NCI-H748 treated with DMSO at 0.1 percent for 48 hours (cell line): ENCODE measurements at places on chromosomes 4 and X.

DNA sequence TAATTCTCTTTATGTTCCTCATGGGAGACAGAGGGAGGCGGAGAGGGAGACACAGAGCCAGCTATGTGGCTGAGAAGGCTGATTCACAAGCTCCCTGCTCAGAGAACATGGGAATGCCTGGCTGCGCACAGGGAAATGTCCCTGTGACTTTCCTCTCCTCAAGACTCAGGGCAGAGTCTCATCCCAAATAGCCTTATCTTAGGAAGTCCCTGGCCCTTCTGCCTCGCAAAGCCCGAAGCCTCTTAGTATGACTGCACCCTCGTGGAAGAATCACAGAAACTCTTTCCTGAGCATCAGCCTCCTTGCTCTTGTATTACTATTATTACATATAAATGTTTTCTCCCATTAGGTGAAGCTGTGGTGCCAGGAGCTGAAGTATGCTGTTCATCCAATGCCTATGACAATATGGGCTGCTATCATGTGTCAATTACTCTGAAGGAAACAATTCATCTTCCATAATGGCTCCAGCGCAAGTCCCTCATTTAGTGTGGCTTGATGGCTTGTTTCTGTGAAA lies 230.5 kb downstream of the MGST2 start:
- DNase-seq: no peak

DNA sequence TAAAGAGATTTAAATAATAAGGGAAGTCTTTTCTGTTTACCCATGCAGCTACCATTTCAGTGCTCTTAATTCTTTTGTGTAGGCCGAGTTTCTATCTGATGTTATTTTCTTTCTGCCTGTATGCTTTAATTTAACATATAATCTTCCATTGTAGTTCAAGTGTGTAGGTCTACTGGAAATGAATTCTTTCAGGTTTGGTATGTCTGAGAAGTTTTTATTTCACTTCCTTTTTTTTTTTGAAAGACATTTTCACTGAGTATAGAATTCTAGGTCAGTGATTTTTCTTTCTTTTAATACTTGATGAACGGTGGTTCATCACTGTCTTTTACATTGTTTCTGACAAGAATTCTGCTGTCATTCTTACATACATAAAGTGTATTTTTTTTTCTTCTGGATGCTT lies 42.1 kb downstream of the VAMP7 start:
- no peak for DNase-seq

DNA sequence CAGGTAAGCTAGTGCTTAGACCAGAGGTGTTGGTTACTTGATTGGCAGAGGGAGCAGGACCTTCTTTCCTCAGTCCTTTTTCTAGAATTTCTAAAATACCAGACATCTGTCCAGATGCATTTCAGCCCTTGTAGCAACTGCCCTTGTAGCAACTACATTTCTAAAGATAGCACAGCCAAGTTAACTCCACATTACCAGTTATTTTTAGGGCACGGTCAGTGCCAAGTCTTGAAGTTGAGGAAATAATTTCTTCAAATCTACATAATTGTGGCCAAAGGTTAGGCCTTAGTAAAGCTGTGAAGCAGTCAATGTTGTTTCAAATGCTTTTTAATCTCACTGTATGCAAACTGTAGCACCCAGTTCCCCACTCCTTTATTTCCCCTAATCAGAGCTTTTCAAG lies 62.9 kb downstream of the MID1IP1 start:
- no peak for DNase-seq

- DNase-seq: no peak
Measured at GRCh38 chr4:137660211-137660610, 127.9 kb upstream of the PCDH18 start.

GRCh38 chrX:142854970-142855369 lies 170.8 kb upstream of the SPANXN4 start:
- DNase-seq: no peak

GRCh38 chr4:116899561-116899960 lies 185.8 kb downstream of the TRAM1L1 start:
- no peak for DNase-seq

DNA sequence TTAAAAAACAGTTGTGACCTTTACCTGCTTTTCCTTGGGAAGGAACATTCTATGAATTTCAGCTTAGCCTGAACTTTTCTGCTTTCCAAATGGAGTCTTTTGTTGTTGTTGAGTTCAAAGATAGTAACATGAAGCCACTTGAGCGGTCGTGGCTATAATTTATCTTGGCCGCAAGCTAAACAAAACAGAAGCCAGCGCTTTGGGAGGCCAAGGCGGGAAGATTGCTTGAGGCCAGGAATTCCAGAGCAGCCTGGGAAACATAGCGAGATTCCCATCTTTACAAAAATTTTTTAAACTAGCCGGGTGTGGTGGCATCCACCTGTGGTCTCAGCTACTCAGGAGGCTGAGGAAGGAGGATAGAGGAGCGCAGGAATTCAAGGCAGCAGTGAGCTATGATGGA lies 29.9 kb downstream of the TKTL1 start:
- no peak for DNase-seq

DNA sequence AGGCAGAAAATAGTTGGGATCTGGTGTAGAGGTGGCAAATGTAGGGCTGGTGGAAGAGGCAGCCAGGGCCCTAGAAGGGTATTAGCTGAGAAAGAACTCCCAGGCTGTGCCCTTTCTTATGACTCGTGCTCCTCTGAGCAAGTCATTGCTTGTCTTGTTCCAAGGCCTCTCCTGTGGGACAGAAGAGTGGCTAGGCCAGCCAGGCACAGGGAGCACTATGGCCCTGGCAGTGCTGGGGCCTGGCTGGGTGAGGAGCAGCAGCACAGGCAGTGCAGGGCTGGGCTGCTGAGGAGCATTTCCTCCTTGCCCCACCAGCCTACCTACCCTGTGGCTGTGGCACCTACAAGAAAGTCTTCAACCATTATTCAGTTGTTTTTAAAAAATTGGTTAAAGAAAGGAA lies 298.5 kb upstream of the NR3C2 start:
- DNase-seq: no peak

DNA sequence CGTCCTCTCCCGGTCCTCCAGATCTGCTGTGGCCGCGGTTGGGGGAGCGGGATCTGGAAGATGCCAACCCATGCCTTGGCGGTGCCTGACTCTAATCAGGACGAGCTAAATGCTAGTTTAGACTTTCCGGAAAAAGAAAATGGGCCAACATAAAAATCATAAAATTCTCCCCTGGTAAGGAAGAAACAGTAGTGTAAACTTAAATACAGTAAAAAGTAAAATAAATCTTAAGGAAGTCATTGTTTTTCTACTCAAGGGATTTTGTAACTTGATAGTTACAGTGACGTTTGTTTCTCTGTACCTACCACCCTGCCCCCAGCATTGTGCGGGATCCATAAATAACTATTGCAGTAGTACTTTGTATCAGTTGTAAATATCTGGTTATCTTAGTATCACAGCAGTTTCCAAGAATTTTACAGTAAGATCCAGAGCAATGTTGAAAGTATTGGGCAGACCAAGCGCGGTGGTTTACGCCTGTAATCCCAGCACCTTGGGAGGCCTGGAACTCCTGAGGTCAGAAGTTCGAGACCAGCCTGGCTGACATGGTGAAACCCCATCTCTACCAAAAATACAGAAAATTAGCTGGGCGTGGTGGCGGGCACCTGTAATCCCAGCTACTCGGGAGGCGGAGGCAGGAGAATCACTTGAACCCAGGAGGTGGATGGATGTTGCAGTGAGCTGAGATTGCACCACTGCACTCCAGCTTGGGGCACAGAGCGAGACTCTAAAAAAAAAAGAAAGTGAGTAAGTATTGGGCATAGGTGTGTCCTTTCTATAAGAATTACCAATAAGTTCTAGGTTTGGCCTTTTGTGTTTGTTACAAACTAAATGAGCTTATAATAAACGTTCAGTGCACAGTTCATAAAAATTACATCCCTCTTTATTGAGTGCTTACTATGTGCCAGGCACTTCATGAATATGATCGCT lies 1.0 kb upstream of the PLA2G12A start:
- no peak for DNase-seq

- no peak for DNase-seq
Measured at GRCh38 chr4:65951177-65951576, 280.9 kb upstream of the EPHA5 start.

DNA sequence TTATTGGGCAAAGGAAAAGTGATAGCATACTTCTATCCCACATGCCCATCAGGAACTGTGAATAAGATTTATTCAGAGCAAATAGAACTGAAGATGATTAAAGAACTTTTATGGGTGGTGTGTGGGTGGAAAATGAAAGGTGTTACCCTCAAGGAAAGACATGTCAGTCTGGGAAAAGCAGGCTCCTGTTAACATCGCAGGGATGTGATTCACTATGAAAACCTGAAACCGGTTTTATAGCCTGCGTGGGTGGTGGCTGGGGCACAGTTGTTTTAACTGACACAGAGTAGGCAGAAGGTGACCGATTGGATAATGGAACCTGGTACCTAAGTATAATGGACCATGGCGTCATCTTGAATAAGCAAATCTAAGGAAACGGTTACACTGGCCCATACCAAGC lies 61.3 kb upstream of the CASK start:
- DNase-seq: no peak

- DNase-seq: no peak
Measured at GRCh38 chr4:16480011-16480410, 253.7 kb upstream of the TAPT1 start.

DNA sequence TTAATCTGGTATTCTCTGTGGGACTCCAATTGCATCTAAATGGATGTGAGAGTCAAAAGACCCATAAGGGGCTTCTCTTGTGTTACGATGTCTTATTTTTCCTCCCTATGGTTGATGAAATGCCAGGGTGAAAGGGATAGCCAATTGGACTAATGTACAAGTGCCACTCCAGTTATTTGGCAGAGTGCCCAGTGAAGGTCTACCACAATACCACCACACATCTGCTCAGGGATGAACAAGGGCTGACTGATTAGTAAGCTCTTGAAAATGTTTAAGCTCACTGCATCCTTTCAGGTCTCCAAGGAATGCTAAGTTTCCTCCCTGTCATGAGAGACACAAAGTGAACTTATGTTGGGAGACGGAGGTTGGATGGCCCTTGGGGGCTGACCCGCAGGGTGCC lies 57.8 kb downstream of the HEPH start:
- no peak for DNase-seq

GRCh38 chr4:185437809-185438208 lies 12.0 kb upstream of the UFSP2 start:
- no peak for DNase-seq

DNA sequence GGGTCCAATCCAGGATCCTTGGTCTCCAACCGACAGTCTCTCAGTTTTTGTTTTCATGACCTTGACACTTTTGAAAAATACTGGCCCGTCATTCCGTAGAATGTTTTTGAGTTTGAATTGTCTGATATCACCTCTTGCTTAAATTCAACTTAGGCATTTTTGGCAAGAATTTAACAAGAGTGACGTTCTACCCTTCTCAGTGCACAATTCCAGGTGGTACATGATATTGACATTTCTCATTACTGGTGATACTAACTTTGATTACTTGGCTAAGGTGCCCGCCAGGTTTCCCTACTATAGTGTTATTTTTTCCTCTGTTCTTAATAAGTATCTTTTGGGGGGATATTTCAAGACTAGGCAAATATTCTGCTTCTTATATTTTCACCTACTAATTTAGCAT lies 215.1 kb downstream of the NR3C2 start:
- no peak for DNase-seq

- no peak for DNase-seq
Measured at GRCh38 chr4:94798808-94799207, 41.1 kb downstream of the BMPR1B start.

GRCh38 chrX:21766101-21766500 lies 8.2 kb upstream of the SMPX start:
- DNase-seq: no peak

DNA sequence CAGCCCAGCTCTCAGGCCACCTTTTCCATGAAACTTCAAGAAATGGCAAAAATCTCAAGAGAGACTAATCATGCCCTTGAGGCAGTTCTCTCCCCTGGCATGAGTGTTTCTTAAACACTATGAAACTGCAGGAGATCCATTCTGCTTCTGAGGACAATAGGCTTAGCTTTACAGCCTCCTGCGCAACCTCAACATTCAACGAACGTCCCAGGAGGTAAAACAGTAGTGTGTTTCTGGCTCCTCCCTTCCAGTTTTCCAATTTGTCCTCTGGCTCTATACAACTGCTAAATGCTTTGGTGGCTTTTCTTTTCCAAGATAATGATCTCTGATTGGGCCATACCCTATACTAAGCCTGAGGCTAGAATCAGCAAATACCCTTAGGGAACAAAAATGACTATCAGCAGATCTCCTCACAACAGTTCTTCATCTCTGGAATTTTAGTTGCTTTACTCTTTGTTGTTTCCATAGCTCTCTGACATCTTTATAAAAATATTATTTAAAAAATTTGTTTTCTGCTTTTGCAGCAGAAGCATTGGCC lies 87.0 kb upstream of the FAT1 start:
- no peak for DNase-seq

DNA sequence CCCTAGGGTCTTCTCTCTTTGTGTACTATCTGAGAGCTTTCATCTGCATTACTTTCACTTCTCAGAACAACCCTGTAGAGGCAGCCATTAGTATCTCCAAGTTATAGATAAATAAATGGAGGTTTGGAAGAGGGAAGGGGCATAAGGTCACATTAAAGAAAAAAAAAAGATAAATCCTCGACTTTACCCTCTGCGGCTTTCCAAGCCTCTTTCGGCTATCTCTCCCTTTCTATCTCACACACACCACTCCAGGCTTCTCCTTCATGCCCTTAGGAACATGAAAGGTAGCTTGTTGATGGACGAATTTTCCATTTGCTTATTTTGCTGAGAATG lies 660 bp upstream of the ARHGEF9 start:
- DNase-seq: no peak

DNA sequence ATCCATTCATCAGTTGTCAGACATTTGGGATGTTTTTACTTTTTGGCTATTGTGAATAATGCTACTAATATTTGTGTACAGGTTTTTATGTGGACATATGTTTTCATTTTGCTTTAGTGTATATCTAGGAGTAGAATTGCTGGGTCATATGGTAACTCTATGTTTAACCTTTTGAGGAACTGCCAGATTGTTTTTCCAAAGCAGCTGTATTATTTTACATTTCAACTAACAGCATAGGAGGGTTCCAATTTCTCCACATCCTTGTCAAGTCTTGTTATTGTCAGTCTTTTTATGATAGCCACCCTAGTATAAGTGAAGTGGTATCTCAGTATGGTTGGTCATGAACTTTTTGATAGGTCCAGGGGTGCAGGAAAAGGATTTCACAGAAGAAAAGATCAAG lies 114.5 kb upstream of the FAM9C start:
- DNase-seq: no peak

GRCh38 chr4:170691168-170691567 lies 601.4 kb upstream of the AADAT start:
- DNase-seq: no peak

DNA sequence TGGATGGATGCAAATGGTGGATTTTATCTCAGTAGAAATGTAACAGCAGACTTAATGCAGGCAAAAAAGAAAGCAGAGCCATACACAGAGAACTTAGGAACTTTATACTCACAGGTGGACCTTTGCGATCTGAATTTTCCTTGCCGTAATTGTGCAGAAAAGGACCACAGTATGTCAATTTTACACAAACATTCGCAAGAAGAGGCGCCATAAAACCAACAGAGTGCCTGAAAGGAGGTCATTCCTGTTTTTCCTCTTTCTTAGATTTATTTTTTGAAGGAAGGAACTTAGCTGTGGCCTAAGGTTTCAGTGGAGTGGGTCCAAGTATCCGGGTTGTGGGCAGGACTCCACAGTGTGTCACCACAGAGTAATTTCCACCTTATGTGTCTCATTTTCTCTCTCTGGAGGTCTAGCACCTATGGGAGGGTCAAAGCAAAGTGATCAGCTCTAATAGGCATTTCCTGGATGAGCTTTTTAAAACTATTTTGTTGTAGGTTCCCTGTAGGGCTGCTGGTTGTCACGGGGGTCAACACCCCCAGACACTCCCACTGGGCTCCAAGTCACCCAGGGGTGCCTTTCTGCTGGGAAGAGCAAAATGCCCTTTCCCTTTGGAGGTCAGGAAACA lies 24.7 kb upstream of the PBDC1 start:
- DNase-seq: no peak
